ENCODE measurements at places on chromosomes 2 and 18.

DNA sequence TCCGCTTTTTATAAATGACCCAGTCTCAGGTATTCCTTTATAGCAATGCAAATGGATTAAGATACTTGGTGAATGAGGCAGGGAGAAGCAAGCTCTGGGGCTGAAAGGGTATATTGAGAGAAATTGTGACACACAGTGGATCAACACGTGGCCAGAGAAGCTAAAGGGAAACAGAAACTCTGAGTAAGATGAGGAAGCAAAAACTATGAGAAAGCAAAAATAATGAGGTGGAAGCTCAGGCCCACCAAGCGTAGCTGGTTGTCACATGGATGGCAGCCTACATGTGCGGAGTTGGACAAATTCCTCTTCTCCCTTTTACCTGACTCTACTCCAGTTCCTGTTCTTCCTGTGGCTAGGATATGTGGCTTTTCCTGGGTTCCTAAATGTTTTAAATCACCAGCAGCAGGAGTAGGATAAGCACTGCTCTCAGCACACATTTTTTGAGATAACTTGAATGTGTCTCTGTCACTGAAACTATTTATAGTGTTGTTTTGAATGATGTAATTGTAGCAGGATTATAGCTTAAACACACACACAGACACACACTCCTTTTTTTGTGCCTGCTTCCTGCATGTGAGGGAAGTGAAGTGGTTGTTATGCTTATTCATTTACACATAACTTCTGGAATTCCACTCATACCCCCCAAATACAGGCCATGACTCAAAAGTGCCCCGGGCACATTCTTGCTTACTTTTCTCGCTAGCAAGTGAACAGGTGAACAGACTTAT lies 30.1 kb upstream of the EPC2 start:
- no peak for DNase-seq

- DNase-seq = no peak
Observed at GRCh38 chr2:120625865-120626560, 109.7 kb upstream of the GLI2 start.

- DNase-seq = no peak
Observed at GRCh38 chr2:7280790-7281189, 363.6 kb downstream of the RNF144A start.

- DNase-seq = no peak
Observed at GRCh38 chr2:106159866-106160785, 34.0 kb downstream of the UXS1 start.

DNA sequence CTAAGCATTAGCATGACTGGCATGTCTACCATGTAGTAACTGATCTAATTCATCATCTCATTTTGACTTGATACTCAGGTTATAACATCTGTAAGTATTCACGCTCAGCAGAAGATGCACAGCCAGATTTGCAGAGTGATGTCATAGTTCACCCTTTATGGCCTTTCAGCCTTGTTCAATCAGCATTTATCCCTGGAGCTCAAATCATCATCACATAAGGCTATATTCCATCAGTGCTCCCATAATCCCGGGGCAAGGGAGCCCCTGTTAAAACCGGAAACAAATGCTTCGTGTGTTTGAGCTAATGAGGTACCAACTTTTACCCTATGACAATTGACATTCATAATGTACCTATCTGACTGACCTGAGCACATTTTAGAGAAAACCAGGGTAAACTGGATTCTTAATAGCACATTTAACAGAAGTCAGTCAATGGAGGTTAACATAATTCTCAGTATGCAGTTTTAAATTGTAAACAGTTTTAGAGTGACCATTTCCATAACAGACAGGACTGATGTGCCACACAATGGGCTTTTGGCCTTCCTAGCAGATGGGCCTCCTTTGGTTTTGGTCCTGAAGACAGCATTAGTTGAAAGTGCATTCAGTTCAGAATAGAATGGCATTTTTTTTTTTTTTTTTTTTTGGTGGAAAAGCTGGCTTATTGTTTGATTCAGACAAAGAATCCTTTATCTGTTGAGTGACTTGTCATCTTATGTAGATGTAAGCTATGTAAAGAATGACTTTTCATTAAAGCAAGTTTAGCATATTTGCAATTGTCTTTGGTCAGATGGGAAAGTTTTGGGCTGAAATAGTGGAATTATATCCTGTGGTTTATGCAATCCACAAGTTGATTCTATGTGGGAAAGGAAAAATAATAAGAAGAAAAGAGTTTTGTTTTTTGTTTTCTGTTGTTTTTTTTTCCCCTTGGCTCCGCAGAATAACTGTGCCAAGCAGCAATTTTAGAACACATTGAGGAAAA lies 866.0 kb upstream of the ACVR2A start:
- DNase-seq = no peak

- DNase-seq = no peak
Observed at GRCh38 chr2:217858519-217859491, 144.0 kb downstream of the TNS1 start.

- DNase-seq = no peak
Observed at GRCh38 chr2:16855183-16855582, 189.5 kb upstream of the CYRIA start.

GRCh38 chr2:100196786-100197494 lies 54.5 kb upstream of the AFF3 start:
- DNase-seq = no peak

- DNase-seq = no peak
Observed at GRCh38 chr18:29531746-29532145, 1354.8 kb upstream of the CDH2 start.

- no peak for DNase-seq
Observed at GRCh38 chr2:165927353-165927752, 26.2 kb downstream of the TTC21B start.

DNA sequence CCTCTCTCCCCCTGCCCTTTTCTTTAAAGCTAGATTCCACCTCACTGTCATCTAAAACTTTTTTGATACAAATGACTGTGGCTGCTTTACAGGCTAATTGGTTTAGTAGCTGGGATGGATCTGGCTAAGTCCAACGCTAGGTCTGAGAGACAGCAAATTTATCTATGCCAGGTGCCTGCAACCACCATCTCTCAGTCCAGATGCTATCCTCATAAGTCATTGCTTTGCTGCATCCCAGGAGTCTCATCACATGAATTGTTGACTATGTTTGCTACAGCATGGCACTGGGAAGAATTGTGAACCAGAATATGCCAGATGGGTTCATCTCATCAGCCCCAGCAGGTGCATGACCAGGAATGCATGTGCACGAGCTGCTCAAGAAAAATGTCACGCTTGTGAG lies 100.0 kb upstream of the PID1 start:
- DNase-seq = no peak

DNA sequence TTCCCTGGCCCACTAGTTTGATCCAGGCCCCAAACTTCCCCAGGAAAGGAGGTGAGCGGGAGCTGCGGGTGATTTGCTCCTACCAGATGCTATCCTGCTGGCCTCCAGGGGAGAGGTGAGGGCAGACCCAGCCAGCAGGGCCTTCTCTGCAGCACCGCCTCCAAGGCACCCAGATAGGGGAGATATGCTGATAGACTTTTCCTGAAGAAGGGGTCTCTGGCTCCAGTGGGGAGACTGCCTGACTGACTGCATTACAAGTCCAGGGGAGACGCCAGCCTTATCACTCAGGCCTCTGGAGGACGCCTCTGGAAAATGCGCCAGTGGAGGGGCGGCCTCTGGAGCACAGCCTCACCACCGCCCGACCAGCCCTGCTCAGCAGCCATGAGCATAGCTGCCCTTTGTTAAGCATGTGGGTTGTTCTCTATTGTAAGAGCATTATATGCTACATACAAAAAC lies 60.6 kb upstream of the SMAD7 start:
- no peak for DNase-seq

- no peak for DNase-seq
Observed at GRCh38 chr2:222269132-222269531, 29.7 kb downstream of the PAX3 start.

DNA sequence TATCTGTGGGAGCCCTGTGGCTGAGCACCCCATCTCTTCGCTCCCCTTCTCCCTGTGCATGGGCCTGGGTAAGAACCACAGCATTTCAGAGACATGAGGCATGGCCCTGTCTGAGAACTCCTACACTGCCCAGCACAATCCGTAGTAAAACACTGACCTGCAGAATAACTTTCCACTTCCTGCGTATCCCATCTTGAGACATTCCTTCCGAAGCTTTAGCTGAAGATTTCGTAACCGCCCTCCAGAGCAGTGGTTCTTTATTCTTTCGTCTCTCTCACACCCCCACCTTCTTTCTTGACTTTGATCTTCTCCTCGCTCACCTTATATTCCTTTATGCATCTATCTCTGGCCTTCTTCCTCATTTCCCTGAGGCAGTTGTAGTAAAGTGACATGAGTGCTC lies 381.1 kb downstream of the HRH4 start:
- no peak for DNase-seq

- no peak for DNase-seq
Observed at GRCh38 chr18:8609659-8610458, 622 bp downstream of the RAB12 start.

DNA sequence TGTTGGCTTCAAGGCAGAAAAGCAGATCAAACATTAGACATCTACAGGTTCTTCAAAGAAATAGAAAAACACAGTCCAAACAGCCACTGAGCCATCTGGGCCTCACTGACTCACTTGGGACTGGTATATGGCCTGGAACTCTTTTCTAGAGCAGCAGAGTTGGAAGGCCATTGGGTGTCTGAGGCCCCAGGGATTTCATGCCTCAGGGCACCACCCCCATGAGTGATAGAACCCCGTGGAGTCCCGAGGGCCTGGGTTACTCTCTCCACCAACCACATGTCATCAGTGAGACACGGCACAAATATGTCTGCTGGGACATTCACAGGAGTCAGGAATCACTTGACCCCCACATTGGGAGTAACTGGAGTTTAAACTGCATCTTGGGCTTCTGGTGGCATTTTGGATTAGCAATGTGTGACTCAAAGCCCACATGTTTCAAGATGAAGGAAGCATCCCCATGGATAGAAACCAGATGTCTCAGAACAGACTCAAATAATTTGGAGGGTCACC lies 44.0 kb downstream of the CAPN13 start:
- DNase-seq = no peak

DNA sequence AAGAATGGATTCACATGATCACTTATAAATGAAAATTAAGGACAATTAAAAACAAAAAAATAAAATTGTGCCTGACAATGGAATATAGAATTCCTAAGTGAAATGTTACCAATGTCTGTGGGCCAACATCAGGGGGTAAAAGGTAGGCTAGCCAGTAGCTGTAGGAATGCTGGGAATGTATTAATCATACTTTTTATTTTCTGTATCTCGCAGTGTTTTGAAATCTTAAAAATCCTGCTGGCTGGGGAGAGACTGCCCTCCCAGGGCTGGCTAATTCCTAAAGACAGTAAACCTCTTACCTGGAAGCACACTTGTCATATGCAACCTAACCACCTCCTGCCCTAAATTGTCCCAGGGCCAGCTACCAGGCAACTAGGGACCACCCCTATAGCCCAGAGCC lies 69.8 kb downstream of the REV1 start:
- no peak for DNase-seq

GRCh38 chr2:111954602-111955332 lies 56.4 kb downstream of the MERTK start:
- no peak for DNase-seq

DNA sequence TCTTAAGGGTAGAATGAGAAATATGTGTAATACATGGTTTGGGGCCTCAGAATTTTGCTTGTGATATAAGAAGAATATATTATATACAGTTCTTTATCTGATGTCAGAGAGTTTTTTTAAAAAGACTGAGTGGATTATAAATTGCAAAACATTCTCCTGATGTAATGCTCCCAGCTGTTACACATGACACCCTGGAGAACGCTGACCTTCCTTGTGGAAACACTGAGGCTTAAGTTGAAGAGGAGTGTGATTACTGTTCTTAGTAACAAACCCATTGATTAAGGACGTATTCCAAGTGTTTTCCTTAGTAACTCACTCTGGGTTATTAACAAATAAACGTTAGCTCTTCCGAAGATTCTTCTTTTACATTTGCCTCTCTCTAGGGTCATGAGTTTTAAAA lies 1069.3 kb upstream of the CNTNAP5 start:
- DNase-seq = no peak

- no peak for DNase-seq
Observed at GRCh38 chr2:101736861-101737291, 39.4 kb downstream of the MAP4K4 start.

- no peak for DNase-seq
Observed at GRCh38 chr18:73007195-73007914, 139.6 kb upstream of the NETO1 start.

GRCh38 chr2:15260835-15261234 lies 300.3 kb downstream of the NBAS start:
- no peak for DNase-seq

DNA sequence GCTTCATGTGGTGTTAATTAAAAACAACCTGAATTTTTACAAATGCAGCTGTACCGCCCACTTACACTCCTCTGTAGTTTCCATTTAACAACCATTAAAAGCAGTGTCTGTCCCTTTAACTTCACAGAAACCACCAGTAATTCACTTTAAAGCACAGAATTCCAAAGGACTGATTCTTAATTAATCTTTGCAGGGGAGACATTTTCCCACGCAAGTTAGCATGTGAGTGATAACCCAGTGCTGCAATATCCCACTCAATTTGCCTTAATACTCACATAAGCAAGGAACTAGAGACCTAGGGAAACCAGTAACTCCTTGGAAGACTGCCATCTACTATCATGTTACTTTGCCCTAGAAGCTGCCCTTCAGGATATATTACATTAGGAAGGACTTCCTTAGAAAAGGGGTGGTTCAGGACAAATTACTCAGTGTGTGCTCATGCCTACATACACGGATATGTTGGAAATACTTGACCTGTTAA lies 102.3 kb downstream of the OSR1 start:
- DNase-seq = no peak

GRCh38 chr18:3594760-3595368 lies 144.9 kb downstream of the TGIF1 start:
- no peak for DNase-seq

GRCh38 chr2:20106746-20107145 lies 55.3 kb upstream of the LAPTM4A start:
- DNase-seq = no peak

- no peak for DNase-seq
Observed at GRCh38 chr2:6845903-6846302, 19.8 kb downstream of the CMPK2 start.

GRCh38 chr2:19802086-19802841 lies 99.5 kb downstream of the TTC32 start:
- DNase-seq = no peak

DNA sequence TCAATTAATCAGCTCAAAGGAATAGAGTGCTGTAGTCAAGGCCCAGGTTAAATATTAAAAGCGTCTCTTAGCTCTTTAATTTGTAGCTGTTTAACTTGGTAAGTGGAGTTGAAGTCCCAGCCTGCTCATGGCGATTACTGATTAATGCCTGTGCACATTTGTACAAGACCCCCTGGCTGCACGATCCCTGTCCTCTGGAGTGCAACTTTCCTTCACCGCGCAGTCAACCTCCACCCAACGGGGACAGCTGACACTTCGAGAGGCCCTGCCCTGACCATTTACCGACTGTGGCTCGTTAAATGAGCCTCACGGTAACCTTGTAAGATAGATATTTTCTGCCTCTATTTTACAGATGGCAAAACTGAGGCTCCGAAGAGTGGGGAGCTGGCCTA lies 5.5 kb upstream of the CYS1 start:
- DNase-seq = no peak
